ENCODE measurements at places on chromosomes 16 and 17.

DNA sequence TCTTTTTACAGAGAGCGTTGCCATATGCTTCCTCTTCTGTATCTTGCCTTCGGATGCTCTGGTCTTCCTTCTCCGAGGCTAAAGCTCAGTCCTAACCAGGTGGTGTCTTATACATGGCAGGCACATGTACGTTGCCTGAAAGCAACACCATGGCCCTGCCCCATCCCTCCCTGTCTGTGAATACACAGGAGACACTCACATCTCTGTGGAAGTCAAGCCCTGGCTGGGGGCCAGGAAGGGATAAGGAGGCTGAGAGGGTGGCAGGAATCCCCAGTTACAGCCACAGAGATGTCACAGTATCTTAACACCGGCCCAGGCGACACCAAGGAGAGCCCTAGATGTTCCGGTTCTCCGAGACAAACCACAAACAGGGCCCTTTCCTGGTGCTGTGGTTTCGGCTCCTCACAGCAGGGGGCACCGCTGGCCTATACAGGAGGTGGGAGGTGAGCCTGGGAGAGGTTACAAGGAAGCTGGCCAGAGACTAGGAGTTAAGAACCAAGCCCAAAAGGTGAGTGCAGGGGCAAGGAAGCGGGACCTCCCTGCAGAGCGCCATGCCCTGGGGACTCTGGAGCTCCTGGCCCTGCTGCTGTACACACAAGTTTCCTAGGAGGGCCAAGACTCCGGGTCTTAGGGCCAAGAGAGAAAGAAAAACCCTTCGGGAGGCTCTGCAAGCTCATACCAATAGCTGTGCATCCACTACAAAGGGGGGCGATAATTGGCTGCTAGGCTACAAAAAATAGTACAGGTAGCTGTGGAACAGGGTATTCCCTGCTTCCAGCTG, 41.7 kb downstream of the SRL start:
- peak; percentile 32 for DNase-seq

- DNase-seq: no peak
These were observed 519.8 kb downstream of the TMEM114 start for GRCh38 chr16:8070506-8070905.

GRCh38 chr16:2428784-2429033, 538 bp upstream of the CCNF start:
- no peak for DNase-seq

DNA sequence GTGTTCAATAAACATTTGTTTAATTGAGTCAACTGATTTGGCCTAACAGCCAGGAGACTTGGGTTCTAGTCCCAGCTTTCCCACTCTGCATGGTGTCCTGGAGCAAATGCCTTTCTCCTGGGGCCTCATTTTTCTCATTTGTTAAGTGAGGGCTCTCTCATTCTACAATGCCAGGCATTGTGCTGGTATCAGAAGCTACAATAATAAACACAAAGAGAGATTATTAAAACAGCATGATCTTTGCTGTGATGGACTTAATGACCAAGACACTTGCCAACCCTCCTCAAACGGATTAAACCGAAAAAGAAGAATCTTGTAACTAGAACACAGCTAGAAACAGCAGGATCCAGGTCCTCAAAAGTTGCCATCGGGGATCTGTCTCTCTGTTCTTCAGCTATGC, 4.8 kb upstream of the VAMP2 start:
- no peak for DNase-seq

GRCh38 chr16:19479302-19479721, 42.6 kb downstream of the GDE1 start:
- no peak for DNase-seq

DNA sequence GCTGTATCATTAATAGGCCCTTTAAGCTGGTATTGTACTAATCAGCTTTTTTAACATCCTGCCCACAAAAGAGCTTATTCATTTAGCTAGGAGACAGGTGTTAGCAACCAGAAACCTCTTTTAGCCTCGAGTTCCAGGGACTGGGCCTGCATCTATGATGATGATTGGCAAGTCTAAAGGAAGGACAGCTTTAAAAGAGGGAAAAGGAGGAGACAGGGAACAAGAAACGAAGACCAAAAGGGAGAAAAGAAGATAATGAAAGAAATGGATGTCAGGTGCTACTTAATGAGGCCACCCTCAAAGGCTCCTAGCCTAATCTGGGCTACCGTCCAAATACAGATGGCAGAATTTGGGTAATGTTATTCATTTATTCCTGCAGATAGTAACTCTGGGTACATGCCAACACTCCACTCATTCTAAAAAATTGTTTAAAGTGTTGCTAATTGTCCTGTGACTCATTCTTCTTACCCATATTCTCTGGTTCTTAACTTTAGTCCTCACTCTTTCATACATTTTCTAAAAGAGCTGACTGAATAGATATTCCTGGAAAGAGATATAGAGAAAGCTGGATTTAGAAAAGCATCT, 18.7 kb upstream of the RFFL start:
- DNase-seq: no peak

DNA sequence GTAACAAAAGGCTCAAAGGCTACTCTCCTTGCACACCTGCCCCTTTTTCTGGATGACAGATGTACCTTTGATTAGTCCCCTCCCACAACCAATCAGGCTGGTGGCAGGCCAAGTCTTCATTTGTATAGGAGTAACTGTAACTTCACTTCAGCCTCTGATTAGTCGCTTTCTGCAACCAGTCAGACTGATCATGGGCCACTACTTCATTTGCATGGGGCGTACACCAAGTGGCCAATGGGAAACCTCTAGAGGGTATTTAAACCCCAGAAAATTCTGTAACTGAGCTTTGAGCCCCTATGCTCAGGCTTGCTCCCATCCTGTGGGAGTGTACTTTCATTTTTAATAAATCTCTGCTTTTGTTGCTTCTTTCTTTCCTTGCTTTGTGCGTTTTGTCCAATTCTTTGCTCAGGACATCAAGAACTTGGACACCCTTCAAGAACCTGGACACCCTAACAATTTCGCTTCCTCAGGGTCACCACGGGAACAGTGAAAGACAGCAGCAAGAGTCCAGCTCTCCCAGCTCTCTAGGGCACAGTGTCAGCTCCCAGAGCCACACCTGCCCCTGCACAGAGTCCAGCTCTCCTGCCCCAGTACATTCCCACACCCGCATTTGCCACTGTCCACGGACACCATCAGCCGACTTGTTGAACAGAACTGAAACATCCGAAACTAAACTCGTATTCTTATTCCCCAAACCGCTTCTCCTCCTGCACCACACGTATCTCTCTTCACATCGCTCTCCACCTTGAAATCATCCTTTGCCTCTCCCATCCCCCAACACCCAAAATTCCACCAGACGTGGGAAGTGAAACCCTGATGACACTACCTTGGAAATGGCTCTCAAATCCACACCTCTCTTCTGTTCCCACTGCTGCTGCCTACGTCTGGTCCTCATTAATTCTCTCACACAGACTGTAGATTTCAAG, 53.4 kb downstream of the ABCC12 start:
- DNase-seq: no peak

DNA sequence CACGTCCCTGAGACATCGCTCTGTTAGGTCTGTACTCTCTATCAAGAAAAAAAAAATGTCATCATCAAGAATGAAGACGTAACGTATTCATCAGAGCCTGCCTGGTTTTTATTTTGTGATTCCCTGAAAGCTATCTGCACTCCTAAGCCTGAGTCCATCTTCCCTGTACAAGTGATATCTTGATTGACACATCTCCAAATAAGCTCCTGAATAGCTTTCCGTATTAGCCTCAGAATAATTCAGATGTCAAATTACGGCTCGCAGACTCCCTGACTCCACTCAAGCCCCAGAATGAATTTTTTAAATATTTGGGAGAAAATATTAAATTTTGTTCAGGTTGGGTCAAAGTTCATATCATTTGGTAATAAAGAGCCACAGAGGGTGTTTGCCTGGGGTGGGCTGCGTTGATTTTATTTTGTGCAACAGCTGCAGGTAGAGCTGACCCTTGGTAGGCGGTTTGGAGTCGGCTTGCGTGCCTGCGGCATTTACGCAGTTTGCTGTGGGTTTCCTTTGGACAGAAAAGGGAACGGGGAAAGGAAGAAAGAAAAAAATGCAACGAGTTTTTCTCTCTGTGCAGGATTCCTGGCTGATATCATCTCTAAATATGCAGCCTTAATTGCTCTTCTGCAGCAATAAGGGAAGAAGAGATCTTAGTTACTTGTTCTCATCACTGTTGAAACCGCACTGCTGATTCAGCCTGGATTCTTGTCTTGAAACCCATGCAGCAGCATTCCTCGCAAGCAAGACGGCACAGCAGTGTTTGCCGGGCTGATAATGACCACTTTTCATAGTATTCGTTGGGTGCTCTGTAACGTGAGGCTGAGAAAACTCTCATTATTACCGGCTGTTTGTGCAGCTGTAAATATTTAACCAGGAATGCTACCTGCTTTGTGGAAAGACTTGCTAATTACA, 114.7 kb downstream of the IRX3 start:
- DNase-seq: no peak

GRCh38 chr16:47061204-47061603, 82.5 kb downstream of the NETO2 start:
- no peak for DNase-seq

GRCh38 chr17:4588898-4589625, 4.7 kb downstream of the SMTNL2 start:
- no peak for DNase-seq

GRCh38 chr16:15854061-15854460, 2.8 kb downstream of the MYH11 start:
- DNase-seq: no peak
